ENCODE measurements at places on chromosomes 5 and 9.

DNA sequence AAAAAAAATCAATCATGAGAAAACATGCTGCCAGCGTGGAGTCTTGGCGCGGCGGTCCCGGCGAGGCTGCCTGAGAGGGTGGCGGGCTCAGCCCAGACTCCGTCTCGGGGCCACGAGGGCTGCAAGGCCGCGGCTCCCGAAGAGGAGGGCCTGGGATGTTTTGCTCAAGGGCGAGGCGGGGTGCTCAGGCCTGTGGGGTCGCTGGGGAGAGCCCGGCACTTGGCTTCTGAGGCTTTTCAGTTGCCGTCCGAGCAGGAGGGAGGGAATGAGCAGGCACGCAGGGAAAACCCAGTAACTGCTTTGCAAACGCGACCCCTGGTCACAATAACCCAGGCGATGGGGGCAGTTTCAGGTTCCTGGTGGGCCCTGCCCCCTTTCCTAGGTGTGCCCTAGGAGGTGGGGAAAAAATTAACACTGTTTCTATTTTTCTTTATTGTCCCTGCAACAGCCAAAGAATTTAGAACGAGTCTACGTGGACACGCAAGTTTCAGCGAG, 3.2 kb upstream of the IRX2 start:
- no peak for DNase-seq

- peak; percentile 68 for DNase-seq
Observed at GRCh38 chr5:142874540-142874939, 104.4 kb downstream of the ARHGAP26 start.

GRCh38 chr9:129996161-129996830, 46.7 kb downstream of the FNBP1 start:
- no peak for DNase-seq

GRCh38 chr9:14212697-14213420, 101.1 kb downstream of the NFIB start:
- DNase-seq, result no peak

DNA sequence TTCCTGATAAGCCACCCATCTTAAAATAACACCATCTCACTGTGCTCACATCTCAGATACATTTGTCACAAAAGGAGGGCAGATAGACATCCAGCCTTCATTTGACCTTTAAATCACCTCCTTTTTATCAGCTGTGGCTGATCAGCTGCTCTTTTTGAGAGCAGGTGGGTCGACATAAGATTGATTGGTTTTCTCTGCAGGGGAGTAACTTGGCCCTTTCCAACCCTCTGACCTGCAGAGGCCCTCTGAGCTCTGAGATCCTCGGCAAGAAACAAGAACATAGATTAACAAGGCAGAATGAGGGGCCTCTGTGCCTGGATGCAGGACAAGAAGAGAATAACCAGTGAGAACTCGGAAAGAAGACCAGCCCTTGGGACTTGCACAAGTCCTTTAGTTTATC, 33.5 kb upstream of the GLRA1 start:
- no peak for DNase-seq

DNA sequence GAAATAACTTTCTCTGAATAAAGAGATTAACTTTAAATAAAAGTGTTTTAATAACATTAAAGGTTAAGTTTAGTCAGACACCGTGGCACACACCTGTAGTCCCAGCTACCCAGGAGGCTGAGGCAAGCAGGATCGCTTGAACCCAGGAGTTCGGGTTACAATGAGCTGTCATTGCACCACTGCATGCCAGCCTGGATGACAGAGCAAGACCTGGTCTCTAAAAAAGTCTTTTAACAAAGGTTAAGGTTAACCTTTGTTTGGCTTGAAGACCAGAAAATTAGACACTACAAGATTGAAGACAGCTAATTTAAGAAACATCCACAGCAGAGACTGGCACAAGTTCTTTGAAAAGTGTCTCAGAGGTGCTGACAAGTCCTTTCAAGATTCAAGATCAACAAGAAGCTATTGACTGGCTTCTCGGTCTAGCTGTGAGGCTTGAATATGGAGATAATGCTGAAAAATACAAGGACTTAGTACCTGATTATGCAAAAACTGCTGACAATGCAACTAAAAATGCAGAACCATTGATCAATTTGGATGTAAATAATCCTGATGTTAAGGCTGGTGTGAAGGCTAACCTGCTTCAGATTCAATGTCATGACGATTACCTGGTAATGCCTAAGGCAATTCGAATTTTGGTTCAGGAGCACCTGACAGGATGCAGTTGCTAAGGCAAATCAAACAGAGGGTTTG, 48.8 kb downstream of the FAM81B start:
- DNase-seq, result no peak

GRCh38 chr5:17401470-17402288, 96.4 kb upstream of the TAF11L2 start:
- DNase-seq, result no peak

DNA sequence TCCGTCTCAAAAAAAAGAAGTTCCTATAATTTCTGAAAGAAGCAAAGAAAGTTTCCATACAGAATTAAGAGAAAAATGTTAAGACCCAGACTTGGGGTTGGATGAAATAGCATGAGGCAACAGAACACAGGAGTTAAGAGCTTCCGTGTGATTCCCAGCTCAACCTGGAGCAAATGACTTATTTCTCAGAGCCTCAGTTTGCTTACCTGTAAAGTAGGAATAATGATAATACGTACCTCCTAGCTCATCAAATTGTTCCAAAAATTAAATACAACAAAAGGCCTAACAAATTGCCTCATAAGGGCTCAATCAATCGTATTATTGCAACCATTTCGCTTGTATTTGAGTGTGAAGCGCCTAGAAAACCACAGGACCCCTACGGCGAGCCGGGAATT, 600 bp upstream of the GPR107 start:
- DNase-seq, result no peak

- DNase-seq, result no peak
Observed at GRCh38 chr9:88075506-88075905, 62.8 kb downstream of the SPATA31C2 start.

DNA sequence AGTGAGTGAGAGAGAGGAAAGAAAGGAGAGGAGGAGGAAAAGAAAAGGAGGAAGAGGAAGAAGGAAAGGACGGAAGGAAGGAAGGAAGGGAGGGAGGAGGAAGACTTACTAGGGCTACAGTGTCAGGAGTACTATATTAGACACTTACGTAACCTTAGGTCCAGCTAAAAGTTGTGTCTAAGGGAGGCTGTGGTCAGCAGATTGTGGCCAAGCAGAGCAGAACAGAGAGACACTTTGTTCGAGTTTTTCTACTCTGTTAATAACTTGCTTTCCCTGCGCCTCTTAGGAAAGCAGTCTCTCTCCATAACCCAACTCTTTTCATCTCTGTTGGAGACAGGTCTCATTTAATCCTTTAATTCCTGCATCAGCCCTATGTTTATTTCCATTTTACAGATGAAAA, 138.9 kb downstream of the KCNN2 start:
- no peak for DNase-seq

DNA sequence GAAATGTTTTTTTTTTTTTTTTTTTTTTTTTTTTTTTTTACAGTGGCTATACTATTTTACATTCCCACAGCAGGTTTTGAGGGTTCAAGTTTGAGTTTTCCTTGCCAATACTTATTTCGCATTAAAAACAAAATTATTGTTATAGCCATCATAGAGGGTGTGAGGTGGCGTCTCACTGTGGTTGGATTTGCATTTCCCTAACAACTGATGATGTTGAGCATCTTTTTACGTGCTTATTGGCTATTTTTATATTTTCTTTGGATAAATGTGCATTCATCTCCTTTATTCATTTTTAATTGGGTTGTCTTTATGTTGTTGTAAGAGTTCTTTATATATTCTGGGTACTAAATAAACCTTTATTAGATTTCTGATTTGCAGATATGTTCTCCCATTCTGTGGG, 18.9 kb upstream of the UBLCP1 start:
- DNase-seq, result no peak

DNA sequence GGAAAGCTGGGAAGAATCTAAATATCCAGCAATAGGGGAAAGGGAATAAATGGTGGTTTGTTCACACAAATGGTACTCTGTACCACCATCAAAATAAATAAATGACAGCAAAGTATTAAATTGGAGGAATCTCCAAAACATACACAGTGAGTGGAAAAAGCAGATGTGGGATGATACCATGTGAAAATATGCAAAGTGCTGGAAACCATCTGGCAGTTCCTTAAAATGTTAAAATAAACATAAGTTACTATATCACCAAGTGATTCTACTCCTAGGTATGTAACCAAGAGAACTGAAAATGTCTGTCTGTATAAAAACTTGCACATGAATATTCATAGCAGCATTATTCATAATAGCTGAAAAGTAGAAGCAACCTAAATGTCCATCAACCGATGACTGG, 41.9 kb upstream of the TEX48 start:
- DNase-seq, result no peak

DNA sequence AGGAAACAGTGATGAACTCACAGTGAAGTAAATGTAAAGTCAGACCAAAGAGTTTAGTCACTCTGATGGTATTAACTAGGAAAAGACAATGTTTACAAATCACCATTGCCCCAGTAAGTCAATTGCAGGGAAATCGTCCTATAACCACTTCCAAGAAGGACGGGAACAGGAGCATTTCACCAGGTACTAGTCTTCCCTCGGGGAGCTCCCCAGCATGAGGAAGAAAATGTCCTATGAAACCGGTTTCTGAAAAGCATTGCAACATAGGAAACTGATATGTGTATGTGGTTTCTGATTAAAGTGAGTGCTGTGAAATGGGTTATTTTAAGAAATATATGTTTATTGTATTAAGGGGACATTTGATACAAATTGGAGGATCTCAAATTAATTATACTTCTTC, 626.7 kb upstream of the ADAMTS16 start:
- DNase-seq, result no peak

GRCh38 chr5:156799171-156799570, 50.9 kb upstream of the PPP1R2B start:
- no peak for DNase-seq

GRCh38 chr5:1366514-1366913, 21.6 kb upstream of the CLPTM1L start:
- DNase-seq, result no peak

DNA sequence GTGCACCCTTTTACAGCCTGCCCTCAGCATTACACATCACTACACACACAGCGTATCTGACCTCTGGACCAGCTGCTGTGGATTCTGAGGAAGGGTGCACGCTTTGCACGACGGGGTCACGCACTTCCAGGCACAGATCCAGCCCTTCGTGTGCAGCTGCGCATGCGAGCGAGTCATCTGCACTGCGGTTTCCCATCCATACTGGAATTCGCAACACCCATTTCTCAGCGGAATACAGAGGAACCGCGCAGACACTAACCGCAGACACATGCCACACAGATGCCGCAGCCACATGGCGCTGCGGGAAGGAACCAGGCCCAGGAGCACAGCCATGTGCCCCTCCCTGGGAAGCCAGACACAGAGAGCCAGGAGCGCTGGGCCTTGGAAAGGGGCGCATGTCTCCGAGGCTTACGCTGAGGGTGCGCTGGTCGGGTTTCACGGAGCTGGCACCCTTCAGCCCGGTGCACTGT, 43.5 kb downstream of the PNPLA7 start:
- no peak for DNase-seq

- DNase-seq, result no peak
Observed at GRCh38 chr9:15763371-15763770, 210.5 kb downstream of the CCDC171 start.

DNA sequence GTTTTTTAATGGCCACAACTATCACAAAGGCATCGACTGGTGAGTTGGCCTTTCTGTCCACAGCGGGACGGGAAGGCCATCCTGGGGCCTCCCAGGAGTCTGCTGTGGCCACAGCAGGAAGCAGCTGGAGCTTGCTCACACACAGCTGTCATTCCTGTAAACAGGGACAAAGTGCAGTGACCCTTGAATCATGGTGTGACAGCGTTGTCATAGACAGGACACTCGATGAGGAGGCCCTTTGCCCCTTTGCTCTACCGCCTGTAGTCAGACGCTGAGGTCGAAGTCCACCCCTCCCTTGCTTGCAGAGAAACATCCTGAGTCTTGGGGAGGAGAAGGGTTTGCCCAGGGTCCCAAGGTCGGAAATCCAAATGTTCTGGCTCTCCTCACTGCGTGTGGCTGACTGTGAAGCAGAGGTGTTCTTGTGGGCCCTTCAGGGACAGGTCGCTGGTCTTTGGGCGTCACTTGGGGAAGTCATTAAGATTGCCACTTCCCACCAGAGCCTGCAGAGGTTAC, 35.1 kb downstream of the NDST1 start:
- DNase-seq, result no peak
